NCI-H187 (cell line): ENCODE measurements at places on chromosomes 1 and 21.

- no peak for DNase-seq
Observed at GRCh38 chr1:42947117-42947516, 11.6 kb downstream of the SLC2A1 start.

GRCh38 chr21:16863362-16863905, 649.4 kb upstream of the CXADR start:
- DNase-seq: no peak

- DNase-seq: no peak
Observed at GRCh38 chr1:204350312-204350711, 9.4 kb downstream of the PLEKHA6 start.

- DNase-seq: no peak
Observed at GRCh38 chr21:19785941-19786340, 1212.3 kb upstream of the NCAM2 start.

GRCh38 chr1:34290831-34291230, 114.1 kb downstream of the C1orf94 start:
- DNase-seq: peak; percentile 42
